RCC 7860 (cell line): ENCODE measurements at places on chromosomes 13 and 19.

DNA sequence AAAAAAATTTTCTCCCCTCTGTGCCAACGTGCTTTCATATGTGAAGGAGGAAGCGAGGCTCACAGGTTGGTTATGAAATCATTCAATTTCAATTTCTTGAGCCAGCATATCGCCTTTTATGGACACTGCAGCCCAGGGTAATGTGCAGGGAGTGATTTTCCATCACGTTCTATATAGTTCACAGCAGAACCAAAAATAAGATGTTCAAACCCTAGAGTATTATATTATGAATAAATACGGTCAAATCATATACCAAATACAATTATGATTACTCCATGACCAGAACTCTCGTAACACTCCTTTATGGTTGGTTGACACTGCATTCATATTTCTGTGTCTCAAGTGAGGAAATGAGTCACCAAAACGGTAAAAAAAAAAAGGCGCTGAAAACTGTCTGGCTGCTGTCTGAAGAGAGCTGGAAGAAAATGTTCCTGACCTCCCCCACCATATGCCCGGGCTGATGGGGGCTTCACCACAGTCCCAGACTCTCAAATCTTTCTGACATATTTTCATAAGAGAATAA lies 75.8 kb upstream of the UBAC2 start:
- DNase-seq, result peak; percentile 62

GRCh38 chr13:79866436-79866835 lies 385.5 kb downstream of the NDFIP2 start:
- DNase-seq, result no peak

GRCh38 chr13:106052200-106052767 lies 483.2 kb downstream of the EFNB2 start:
- DNase-seq, result no peak

DNA sequence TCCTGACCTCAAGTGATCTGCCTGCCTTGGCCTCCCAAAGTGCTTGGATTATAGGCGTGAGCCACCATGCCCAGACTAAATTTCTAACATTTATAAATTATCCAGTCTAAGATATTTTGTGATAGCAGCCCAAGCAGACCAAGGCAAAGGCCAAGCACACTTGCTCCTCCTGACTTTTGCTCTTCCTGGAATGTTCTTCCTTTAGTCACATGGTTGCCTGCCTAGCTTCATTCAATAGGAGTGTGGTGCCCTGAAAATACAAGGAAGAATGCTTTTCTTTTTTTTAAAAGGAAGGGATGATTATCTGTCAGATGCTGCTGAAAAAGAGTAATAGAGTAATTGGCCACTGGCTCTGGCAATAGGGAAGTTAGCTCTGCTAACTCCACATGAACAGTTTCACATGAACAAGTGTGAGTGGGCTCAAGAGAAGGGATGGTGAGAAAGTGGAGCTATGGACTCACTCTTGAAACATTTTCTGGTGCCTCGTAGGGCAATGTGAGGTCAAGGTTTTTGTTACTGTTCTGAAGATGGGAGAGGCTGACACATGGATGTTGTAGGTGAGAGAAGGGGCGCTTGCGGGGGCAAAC lies 47.1 kb downstream of the USPL1 start:
- no peak for DNase-seq

DNA sequence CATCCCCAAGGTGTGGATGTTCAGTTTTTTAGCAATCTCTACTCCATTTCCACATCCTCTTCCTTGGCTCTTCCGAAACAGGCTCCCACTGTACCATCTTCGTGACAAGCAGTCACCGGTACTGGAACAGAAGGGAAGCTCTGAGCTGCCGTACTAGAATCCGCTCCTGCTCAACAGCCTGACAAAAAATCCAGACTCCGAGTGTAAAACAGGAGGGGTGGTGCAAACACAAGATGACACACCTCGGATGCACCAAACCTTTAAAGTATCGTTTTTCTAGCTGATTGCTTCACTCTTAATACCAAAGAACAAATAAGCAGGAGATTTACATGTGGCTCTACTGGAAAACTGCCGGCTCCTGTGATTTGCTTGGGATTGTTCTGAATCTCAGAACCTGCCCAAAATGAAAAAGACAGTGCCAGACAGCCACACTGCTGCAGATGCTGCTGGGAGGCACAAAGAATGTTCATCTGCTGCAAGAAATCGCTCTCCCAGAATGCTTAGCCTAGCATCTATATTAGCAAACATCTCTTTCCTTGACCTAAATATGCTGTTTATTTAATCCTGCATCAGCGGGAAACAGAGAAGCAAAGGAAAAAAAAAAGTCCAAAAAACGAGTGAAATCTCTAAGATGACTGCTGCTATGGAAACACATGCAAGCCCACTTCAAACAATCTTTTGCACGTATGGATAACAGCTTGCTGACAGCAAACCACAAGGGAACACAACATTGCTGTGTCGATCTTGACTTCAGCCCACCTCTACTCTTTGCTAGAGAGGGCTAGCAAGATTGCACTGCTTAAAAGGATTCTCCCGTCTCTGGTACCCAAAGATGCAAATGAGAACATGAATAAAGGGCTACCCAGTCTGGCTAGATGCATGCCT lies 38.0 kb upstream of the DOCK9 start:
- DNase-seq, result no peak

DNA sequence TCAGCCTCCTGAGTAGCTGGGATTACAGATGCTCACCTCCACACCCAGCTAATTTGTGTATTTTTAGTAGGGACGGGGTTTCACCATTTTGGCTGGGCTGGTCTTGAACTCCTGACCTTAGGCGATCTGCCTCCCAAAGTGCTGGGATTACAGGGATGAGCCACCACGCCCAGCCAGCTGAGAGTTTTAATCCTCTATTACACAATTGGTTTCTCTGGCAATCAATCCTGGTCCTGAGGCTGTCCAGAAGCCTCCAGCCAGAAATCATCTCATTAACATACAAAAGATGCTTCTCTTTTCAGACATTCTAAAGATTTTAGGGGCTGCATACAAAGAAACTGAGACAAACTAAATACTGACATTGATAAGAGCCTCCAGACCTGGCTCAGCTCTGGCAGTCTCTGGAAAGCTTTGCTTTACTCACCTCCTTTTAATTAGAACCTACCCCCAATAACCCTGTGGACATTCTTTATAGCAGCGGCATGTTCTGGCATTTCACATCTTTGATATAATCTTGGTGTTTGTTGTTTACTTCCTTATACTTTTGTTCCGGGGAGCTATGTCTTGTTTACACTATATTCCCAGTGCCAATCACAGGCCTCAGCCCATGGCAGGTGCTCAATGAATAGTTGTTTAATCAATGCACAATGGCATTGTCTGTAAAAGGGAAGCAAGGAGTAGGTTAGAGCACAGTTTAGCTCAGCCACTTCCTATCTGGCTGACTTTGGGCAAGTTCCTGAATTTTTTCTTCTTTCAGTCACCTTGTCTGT lies 4.1 kb upstream of the ZNF724 start:
- DNase-seq, result no peak

DNA sequence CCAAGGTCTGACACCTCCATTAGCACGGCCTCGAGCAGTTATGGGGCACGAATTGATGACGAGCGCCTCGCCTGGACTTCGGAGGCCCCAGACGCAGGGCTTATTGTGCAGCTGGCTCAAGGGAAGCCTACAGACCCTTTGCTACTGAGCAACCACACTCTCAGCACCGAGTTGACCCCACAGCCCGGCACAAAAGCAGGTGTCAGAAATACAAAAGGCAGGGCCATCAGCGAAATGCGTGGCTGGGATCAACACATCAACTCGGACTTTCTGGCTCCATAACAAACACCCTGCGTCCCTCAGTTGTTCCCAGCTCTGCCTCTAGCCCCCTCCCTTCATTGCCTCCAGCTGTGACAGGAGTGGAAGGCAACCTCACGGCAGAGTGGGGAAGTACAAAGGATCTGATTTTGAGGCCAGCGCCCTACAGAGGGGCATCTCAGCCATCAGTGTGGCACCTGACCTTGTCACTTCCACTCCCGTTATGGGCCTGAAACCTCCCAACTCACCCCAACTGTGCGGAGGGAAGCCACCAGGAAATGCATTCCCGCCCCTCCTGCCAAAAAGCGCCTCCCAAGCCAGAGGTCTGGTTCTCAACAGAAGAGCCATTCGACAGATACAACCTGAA lies 18.0 kb downstream of the PEPD start:
- no peak for DNase-seq

DNA sequence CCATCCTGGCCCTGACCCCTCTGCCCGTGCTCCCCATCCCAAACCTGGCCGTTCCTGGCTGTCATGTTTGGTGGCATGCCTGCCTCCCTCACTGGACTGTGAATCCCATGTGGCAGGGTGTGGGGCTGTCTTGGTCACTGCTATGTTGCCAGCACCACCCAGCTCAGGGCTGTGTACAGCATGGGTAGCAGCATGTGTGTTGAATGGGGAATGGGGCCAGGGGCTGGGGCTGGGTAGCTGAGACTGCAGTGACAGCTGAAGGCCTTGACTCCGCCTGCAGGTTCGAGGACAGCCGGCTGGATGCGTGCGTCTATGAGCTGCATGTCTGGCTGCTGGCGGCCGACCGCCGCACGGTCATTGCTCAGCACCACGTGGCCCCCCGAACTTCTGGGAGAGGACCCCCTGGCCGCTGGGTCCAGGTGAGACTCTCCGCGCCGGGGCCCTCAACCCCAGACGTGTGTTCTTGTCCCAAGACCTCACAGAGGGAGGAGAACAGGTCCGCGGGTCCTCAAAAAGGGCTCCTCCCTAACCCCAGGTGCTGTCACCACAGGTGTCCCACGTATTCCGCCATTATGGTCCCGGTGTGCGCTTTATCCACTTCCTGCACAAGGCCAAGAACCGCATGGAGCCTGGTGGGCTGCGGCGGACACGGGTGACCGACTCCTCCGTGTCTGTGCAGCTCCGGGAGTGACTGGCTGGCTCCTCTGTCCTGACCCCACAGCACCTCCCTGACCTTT lies 3.5 kb downstream of the NCCRP1 start:
- DNase-seq, result no peak

DNA sequence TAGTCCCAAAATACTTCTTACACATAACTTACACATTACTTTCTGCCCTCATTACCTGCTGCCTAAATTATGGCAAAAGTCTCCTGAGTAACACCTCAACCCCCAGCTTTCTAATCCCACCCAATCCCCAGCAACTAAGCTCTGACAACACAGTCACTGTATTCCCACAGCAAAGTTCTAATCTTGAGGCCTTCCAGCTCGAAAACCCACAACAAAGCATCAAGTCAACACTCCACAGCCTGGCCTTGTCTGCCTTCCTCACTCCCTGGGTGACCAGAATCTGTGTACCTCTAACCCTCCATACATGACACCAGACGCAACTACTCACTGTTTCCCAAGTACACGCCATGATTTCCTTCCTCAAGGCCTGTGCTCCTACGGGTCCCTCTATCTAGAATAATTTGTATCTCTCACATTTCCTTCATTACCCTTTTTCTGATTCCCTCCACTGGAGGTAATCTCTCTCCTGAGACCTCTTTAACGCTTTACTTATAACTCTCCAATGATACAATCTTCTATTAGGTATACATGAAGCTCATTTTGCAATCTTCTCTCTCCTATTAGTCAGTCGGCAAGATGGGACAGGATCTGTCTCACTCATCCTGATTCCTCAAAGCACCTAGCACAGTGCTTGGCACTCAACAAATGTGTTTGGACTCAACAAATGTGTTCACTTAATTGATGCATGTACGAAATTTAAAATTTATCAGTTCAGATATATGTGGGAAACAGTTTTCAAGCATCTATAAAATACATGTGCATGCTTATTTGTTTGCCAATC lies 87.6 kb upstream of the DOCK9 start:
- DNase-seq, result no peak

GRCh38 chr19:14519860-14520407 lies 1.7 kb upstream of the DNAJB1 start:
- peak; percentile 98 for DNase-seq

DNA sequence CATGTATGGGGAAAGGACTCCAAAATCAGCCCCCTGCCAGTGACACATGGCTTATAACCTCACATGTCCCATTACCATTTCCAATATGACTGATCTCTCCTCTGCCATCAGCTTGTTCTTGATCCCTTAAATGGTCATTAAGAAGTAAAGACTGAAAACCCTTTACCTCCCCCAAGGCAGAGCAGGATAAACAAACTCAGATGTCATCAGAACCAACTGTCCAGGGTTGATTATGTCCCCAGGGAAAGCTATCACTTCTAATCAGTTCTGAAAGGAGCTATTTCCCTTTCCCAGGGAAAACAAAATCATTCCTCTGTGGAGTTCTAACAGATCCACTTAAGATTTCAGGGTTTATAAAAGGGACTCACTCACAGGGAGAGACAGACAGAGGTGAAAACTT lies 350.9 kb downstream of the SUCLA2 start:
- DNase-seq, result no peak

DNA sequence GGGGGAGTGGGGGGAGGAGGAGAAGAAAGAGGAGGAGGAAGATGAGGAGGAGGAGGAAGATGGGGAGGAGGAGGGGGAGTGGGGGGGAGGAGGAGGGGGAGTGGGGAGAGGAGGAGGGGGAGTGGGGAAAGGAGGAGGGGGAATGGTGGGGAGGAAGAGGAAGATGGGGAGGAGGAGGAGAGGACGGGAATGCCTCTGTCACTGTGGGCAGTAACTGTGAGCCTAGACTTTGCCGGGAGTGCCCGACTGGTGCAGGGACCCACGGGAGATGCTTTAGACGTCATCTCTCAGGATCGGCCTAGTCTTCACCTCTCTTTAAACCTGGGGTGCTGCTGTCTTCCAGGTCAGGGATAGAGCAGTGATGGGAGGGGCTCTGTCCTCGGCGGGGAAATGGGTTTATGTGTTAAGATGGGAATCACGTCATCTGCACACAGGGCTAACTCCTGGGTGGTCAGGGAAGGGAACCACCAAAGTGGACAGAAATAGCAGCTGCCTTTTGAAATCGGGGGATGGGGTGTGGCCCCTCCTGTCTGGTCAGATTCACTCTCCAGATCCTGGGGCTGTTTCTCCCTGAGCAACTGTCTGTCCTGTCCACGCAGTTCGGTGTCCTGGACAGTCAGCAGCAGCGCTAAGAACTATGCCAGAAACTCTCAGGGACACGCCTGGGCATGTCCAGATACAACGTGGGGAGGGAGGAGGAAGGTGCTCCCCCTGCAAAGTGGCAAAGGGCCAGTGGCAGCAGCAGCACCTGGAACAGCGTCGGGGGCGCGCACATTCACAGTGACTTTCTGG lies 26.9 kb downstream of the GAS6 start:
- peak; percentile 62 for DNase-seq

- DNase-seq, result no peak
Measured at GRCh38 chr13:105144936-105145335, 1390.5 kb downstream of the EFNB2 start.

- no peak for DNase-seq
Measured at GRCh38 chr13:33260168-33261098, 25.1 kb downstream of the STARD13 start.

- no peak for DNase-seq
Measured at GRCh38 chr19:5395556-5395955, 54.9 kb upstream of the PTPRS start.

- no peak for DNase-seq
Measured at GRCh38 chr19:34365463-34366401, 736 bp downstream of the GPI start.
